ENCODE measurements at places on chromosomes 12 and 14.

DNA sequence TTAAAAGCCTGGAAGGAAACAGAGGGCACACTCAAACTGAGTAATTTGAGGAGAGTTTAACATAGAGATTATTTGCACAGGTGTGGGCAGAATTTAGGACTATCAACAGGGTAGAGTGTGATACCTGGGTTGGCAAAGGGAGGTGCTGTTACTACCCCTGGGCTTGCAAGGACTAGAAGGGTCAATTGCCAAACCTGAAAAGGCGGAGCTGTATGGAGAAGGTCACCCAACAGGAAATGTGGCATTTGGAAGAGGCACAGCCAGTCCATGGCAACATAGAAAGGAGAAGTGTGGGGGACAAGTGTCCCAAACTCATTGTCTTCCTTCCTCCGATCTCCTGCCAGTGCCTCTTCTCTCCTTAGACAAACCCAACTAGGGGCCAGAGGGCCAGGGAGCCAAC is 21.6 kb upstream of the MED13L start:
- DNase-seq, result no peak

- DNase-seq, result peak; percentile 22
Observed at GRCh38 chr14:89000007-89000942, 175.8 kb downstream of the TTC8 start.

GRCh38 chr12:46617167-46617566 is 208.6 kb downstream of the SLC38A4 start:
- no peak for DNase-seq

DNA sequence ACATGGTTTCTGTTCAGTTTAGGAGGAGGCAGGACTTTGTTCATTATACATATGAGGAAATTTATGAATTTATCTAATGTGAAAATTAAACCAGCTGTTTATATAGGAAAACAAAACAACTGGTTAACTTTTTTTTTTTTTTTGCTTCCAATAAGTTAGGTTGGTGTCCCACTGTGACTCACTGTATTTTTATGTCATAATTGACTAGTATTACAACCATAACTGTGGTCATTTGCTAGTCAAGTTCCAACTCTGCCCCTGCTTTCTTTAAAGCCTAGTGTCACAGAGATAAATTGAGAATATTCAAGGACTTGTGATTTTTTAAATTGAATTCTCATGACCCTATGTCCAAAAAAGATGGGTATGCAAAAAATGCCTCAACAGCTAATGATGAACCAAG is 227.7 kb downstream of the BCAT1 start:
- DNase-seq, result no peak

DNA sequence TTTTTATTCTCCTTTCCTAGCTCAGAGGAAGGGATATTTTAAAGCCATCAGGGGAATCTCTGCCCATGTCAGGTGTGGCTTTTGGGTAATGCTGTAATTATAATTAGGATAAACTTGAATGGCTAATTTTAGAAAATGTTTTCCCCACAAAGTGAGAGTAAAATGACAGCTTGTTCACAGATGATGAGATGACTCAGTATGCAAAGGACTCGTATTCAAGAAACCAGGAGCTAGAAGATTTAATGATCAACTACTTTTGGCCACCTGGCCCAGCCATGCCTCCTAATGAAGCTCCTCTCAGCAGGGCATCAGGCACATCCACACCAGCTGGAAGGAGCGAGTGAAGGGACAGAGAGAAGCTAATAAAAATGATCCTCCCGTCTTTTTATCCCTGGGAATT is 29.0 kb upstream of the PLEKHG7 start:
- DNase-seq, result no peak

GRCh38 chr12:20445687-20446086 is 77.3 kb downstream of the PDE3A start:
- DNase-seq, result no peak

DNA sequence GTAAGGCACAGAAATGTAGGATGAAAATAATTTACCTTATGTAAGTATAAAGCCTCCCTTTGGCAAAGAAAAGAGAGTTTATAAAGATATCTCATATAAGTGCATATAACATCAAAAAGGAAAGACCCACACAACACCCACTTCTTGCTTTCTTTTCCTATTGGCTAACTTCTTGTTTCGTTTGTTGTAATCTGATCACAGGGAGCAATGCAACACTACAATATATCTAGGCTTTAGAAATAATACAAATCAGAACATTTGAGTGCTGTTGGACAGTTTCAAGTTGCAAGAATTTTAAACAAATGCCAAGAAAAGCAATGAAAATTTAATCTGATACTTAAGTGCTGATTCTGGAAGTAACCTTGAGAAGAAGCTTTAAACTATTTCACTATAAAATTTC is 1.3 kb downstream of the FGD6 start:
- DNase-seq, result no peak

DNA sequence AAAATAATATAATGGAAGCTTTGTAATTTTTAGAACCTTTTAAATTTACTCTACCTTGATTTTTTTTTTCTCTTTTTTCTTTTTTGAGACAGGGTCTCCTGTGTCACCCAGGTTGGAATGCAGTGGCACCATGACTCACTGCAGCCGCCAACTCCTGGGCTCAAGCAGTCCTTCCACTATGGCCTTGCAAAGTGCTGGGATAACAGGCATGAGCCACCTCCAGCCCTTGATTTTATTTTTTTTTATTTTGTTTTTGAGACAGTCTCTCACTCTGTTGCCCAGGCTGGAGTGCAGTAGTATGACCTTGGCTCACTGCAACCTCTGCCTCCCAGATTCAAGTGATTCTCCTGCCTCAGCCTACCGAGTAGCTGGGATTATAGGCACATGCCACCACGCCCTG is 65.3 kb upstream of the TRAF3 start:
- DNase-seq, result no peak

DNA sequence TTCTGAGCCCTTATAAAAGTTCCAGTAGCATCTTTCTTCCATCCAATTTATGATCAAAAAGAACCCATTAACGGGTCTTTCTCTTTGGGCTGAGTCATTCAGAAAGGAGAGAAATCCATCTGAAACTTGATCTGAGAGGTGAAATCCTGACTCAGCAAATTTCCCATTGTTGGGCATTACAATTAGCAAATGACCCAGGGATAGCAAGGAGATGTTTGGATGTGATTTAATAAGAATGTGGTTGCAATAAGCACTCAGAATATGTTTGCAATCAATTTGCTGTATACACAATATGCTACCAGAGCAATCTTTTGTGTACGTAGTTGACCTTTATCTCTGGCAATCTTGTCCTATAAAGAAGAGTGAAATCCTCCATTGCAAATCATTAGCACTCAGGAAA is 122.7 kb downstream of the CCDC60 start:
- DNase-seq, result no peak

DNA sequence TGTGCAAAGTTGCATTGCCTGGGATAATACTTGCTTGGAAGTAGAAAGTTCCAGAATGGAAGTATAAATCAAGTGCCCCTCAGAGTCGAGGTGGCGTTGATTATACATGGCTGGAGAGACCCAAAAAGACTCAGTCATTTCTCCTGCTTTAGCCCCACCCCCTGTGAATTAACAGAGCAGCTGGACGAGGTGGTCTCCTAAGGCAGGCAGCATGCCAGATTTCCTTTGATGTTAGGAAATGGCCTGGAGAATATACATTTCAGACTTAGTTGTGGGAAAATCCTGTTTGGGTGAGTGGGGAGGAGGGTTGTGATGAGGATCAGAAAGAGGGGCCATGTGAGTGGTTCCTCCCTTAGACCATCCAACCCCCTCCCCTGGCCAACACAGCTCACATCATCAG is 406.1 kb upstream of the TMPO start:
- no peak for DNase-seq

GRCh38 chr12:5027046-5027821 is 16.4 kb upstream of the KCNA5 start:
- DNase-seq, result no peak

DNA sequence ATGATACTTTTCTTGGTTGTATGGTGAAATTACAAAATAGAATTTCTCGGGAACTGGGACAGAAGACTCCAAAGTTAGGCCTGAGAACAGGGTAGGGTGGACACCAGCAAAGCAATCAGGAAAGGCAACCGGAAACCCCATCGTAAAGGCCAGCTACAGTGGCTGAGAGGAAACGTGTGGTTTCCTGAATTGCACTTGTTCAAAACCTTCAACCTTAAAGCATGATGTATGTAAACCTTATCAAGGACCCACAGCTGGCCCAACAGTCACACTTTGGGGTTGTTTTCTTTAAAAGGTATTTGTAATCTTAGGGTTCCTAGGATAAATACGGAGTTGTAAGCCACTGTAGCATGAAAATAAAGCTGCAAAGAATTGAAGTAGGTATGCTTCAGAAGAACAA is 2.2 kb upstream of the PTGDR start:
- no peak for DNase-seq

GRCh38 chr12:49646331-49646830 is 23.0 kb downstream of the PRPF40B start:
- DNase-seq, result no peak

GRCh38 chr12:50750366-50750765 is 13.5 kb upstream of the ATF1 start:
- no peak for DNase-seq

GRCh38 chr14:75249251-75249957 is 29.2 kb upstream of the FOS start:
- peak; percentile 81 for DNase-seq

DNA sequence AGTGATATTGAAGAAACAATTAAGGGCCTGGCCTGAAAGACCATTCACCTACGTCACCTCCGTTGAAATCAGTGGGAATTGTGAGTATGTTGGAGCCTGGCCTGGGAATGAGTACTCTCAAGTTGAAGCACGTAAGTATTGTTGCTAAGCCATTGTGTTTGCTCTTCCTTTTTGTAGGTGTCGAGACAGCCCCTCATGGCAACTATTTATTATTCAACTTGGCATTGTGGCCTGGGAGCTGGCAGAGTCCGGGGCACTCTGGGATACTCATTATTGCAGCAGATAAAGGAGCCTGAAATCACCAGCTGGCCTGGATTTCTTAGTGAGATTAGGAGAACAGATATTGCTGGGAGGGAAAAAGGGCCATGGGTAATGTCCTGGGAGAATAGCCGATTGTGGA is 147.4 kb downstream of the C12orf75 start:
- DNase-seq, result no peak

GRCh38 chr14:91322623-91323022 is 78.1 kb upstream of the GPR68 start:
- no peak for DNase-seq

DNA sequence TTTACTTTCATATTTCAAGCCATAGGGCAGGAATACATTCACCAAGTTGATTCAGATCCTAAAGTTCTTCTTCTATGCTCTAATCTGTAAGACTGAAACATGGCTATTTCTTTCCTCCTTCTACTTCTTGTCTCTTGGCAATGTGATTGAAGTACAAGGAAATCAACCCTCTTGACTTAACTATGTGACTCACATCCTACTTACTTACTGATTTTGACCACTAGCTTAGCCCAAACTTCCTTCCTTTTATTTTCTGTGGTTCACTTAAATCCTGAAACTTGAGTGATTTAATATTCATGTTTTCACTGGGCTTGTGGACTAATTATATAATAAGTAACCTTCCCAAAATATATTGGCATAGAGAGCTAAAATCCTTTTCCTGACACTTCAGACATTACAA is 111.2 kb upstream of the NOVA1 start:
- no peak for DNase-seq

GRCh38 chr12:2589381-2589780 is 205.4 kb upstream of the FKBP4 start:
- DNase-seq, result no peak

DNA sequence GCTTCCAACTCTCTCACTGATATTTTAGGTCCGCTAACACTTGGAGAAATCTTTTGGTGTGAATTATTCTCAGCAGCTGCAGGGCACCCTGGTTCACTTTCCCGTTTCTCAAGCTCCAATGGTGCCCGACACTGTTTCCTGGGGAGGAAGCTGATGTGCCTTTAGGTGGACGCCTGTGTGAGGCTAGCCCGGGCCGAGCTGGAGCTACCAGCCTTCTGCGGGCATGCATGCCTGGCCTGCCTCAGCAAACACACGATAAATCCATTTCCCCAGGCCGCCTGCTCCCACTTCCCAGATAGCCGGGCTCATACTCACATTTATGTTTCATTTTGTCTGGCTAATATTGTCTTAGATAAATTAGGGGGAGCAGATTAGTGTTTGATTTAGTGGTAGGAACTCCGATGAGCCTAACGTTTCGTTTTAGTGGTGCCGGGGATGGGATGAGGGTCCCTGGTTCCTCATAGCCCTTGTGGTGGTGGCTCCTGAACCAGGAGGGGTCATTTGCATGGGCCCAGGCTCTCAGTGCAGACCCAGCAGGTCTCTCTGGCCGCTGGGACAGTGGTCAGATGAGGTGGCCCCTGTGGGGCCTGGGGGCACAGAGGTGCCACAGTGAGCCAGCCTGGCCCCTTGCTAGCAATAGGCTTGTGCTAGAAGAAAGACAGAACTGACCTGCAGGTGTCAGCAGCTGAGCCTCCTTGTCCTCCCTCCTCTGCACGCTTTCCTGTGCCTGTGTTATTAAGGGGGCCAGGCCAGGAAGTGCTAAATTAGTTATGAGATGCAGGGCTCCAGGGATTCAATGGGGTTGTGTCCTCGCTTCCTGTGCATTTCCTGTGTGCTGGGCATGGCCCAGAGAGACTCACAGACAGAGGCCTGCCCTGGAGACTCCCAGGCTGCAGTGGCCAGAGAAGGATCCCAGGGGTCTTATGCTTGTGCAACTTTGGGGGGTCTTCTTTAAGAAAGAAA is 88.3 kb downstream of the KIF26A start:
- DNase-seq, result no peak

DNA sequence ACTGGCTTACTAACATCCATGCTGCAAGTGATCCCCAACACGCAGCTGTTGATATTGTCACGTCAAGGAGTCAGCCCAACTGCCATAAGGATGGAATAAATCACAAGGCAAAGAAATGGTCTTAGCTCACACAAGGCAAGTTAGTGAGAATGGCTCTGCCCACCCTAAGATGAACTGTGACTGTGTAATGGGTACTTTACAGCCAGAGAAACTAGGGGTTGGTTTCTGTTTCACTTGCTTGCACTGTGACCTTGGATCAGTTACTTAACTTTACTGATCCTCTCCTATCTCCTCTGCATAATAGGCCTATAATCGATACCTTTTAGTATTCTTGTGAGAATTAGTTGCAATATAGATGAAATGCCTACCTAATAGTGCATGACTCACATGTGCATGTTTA is 52.2 kb upstream of the ANO2 start:
- DNase-seq, result no peak

DNA sequence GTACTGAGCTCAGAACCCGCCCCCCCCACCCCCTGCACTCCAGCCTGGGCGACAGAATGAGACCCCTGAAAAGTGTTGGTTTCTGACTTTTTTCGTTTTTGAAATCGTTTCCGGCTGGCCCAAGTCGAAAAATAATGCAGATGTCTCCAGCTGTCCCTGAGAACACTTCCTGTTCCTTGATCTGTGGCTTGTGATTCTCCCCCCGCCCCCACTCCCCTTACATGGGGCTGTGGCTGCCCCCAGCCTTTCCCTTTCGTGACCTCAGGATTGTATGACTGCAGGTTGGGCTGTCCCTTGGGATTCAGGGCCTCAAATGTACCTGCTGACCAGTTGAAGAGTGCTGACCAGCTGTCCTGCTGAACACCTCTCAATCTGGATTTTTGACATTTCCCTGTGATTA is 34.1 kb downstream of the NOC4L start:
- no peak for DNase-seq

- no peak for DNase-seq
Observed at GRCh38 chr14:43165651-43166050, 1341.4 kb downstream of the FSCB start.
